ENCODE measurements at places on chromosomes 16 and 17.

DNA sequence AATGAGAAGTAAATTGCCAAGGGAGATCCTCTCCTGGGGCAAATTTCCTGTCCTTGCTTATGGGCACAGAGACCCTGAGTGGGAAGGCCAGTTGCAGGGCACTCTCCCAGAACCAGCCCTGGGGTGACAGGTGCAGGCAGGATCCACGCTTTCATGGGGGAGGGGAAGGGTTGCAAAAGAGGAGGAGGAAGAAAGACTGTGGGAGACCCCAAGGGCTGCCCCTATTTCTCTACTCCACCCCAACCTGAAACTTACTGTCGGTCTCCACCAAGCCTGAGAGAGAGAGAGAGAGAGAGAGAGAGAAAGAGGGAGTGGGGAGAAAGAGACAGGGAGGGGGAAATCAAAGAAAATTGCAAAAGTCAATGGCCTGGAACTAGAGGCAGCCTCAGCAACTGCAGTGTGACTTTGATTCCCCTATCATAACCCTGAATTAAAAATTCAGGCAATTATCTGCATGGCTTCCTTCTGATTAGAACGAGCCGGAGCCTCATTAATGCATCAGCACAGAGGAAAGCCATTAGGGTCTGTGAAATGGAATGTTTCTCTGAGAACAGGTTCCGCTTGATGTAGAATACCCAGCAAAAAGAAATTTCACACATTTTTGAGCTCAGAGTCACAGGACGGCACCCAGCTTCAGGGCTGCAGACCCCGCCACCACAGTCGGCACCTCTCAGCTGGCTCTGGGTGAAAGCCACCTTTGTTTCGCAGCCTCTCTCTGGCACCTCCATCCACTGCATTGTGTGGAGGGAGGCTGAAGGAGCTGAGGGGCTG is 45.1 kb upstream of the HNF1B start:
- no peak for DNase-seq

DNA sequence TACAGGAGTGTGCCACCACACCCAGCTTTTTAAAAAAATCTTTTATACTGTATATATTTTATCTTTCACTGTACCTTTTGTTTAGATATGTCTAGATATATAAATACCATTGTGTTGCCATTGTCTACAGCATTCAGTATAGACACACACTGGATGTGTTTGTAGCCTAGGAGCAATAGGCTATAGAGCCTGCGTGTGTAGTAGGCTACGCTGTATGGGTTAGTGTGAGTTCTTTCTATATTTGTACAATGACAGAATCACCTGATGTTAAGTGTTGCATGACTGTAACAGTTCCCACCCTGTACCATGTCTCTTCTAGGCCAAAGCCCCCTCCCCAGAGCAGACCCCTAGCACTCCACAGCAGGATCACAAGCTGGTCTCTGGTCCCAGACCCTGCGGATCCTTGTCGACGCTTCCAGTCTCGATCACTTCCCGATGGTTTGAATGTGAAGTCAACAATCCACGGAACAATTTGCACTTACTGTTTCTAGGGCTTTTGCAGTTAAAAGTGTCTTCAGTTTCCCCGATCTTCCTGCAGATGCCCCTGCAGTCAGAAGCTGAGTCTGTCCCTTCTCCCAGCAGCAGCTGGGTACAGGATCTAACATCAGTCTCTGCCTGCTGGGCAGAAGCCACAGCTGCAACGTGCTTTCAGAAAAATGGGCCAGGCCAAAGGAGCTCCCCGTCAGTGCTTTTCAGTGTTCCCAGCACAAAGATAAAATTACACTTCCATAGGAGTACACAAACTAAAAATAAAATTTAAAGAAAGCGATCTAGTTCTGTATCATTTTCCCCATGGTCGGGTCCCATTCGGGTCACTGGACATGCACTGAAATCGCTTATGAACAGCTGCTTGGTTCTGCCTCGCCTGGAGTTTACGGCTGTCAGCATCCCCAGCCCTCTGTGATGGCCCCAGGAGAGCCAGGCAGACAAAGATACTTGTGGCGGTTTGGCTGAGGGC is 35.4 kb downstream of the ADAM11 start:
- DNase-seq: no peak

DNA sequence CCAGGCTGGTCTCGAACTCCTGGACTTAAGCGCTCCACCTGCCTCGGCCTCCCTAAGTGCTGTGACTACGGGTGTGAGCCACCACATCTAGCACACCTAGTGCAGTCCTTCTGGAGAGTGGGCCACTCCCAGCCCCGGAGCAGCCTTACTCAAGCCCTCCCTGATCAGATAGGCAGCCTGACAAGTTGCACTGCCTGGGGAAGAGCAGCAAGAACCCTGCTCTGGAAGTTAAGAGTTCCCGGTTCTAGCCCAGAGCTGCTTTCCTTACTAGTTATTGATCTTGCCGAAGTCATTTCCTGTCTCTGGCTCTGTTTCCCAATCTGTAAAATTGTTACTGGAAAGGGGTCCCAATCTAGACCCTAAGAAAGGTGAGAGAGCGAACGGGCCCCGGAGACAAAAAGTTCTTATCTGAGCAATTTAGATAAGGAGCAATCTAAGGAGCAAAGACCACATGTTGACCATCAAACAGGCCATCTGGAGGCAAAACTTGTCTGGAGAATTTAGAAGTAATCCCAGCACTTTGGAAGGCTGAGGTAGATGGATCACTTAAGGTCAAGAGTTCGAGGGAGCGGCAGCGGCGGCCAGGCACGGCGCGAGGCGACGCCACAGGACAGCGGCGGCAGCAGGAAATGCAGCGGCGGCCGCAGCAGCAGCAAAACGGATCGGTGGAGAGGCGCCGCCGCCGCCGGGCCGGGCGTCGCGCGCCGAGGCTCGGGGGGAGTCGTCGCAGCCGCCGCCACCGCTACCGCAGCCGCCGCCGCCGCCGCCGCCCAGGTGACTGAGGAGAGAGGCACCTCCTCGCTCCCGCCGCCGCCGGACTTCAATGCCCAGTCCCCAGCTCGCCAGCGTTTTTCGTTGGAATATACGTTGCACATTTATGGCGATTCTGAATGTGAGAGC is 4.3 kb upstream of the NAGLU start:
- DNase-seq: peak; percentile 89

DNA sequence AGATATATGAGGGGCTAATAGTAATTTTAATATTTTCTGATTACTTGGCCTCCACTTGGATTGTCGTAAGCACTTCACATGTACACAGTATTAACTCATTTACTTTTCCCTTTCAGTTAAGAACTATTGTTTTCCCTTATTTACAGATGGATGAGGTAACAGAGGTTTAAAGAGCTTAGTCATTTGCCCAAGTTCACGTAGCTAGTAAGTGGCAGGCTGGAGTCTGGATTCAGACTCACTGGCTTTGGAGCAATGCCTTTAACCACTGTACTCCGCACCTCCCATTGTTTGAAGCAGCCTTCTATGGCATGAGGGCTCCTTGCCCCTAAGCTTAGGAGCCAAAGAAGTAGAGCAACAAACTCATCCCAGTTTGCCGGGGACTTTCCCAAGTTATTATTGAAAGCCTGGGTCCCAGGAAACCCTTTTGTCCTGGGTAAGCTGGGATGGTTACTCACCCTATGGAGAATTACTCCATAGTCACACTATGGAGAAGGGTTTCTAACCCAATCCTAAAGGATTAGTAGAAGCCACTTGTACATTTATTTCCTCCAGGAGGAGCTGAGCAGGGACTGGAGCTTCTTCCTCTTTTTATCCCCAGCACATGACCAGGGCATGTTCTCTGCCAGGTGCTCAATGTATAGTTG is 12.3 kb downstream of the FOXL1 start:
- no peak for DNase-seq

GRCh38 chr17:63250830-63251229 is 195.3 kb downstream of the CYB561 start:
- DNase-seq: no peak

GRCh38 chr16:47150067-47150466 is 6.3 kb upstream of the NETO2 start:
- no peak for DNase-seq

- no peak for DNase-seq
Measured at GRCh38 chr17:67970783-67971182, 25.5 kb downstream of the C17orf58 start.

DNA sequence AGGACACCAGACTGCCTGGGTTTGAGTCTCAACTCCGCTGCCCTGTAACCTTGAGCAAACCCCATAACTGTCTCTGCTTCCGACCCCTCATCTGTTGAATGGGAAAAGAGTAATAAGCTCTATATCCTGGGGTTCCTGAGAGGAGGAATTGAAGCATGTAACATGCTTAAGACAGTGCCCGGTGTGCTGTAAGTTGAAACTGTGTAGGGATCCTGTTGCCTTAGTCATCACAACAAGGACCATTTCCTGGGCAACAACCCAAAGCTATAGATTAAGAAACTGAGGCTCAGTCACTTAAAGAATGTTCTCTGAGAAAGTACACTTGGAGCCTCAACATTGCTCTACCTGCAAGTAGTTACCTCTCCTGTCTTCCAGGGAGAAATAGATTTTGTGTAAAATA is 23.0 kb downstream of the CDH13 start:
- DNase-seq: no peak

DNA sequence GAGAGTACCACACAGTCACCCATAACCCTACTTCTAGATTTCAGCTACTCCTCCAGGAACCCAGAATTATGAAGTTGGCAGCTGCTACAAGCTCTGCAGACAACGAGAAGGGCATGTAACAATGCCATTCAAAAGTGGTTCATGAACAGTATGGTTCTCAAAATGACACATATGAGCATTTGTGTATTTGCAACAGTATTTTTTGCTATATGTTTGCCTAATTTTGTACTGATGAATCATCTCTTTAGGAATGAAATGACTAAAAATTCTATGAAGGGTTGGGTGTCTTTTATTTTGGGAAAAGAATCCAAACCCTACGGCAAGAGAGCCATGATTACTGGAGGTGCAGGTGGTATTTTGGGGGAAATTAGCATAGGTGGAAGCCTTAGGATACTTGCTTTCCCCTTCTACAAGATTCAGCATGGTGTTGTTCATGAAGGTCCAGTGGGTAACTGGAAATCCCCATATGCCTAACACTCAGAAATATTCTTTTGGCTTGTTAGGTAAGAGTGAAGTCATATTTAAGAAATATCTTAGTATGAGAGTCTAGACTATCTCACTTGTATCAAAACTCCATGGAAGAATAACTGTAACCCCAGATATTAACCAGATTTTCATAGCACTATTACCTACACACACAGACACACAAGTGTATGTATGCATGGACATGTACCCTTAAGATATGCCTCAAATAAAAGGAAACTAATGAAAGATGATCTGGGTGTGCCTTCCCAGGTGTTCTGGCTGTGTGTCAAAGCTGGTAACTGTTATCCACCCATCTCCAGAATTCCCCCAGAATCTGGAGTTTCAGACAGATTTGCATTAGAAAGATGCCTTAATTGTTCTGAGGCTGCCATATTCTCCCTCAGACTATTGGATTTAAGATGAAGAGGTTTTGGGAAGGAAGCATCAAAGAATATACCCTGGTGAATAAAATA is 688.2 kb upstream of the SOX9 start:
- no peak for DNase-seq

DNA sequence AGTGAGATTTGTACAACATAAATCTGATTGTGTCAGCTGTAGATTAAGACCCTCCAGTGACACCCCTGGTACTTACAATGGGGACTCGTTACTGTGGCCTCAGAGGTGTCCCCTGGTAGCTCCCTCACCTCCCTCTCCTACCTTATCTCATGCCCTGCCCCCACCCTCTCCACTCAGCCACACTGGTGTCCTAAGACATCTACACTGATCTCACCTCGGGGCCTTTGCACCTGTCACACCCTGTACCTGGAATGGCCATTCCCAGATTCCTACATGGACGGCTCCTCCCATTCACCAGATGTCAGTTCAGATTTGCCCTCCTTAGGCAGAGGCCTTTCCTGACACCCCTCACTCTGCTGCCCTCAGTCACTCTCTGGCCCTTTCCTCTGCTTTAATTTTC is 319.3 kb downstream of the CPPED1 start:
- no peak for DNase-seq

GRCh38 chr17:12463102-12463501 is 202.6 kb upstream of the MYOCD start:
- no peak for DNase-seq

- no peak for DNase-seq
Measured at GRCh38 chr16:48499923-48500381, 110.0 kb downstream of the N4BP1 start.

GRCh38 chr17:40474419-40475002 is 26.9 kb downstream of the TNS4 start:
- DNase-seq: no peak

GRCh38 chr17:71286625-71287024 is 834.2 kb upstream of the SOX9 start:
- no peak for DNase-seq

- no peak for DNase-seq
Measured at GRCh38 chr16:27706156-27706865, 156.4 kb downstream of the KATNIP start.

- peak; percentile 19 for DNase-seq
Measured at GRCh38 chr17:33927732-33928133, 327.4 kb upstream of the CCL2 start.

DNA sequence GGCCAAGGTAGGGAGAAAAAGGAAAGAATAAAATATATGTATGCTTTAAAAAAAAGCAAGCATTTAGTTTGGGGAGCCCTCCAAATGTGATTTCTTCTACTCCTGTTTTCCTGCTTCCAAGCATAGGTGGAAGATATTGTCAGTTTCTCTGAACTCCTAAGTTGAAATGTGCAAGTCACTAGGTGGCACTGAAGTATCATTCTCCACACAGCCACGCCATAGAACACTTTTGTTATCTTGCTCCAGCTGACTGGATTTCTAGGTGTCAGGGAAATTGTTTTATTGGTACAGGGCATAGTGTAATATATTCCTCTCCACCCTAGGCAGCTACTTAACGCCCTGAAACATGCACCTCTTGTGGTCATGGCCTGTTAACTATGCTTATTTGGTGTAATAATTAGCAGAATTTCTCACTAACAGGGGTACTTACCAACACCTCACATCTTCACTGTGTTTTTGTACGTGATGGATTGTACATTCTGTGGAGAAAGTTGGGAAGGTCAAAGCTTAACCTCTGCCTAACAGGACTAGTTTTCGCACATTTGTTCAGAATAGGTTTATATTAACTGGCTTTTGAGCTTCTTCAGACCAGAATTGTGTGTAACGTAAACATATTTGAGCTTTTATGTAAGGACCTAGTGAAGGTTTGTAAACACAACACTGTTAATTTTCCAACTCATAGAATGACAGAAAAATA is 69.3 kb downstream of the FTO start:
- peak; percentile 57 for DNase-seq

DNA sequence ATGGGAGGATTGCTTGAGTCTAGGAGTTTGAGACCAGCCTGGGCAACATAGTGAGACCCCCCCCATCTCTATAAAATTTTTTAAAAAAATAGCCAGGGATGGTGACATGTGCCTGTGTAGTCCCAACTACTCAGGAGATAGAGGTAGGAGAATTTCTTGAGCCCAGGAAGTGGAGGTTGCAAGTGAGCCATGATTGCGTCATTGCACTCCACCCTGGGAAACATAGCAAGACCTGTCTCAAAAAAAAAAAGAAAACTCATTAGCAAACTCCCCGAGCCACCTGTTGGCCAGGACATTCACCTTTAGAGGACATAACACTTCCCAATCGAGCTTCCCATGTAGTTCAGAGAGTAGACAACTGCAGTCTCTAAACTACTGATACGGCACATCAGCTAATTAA is 274.2 kb downstream of the ABCC12 start:
- no peak for DNase-seq

- no peak for DNase-seq
Measured at GRCh38 chr16:3195975-3196374, 8.0 kb downstream of the OR1F1 start.

All from suppressor macrophage treated with lipopolysaccharide for 1 hour (primary cell).